Fibroblast of skin of right biceps (primary cell): ENCODE measurements at places on chromosomes 11 and 22.
A peak's percentile ranks its signal among the peaks of the same experiment; 100 is the strongest.

GRCh38 chr22:31289344-31289743 lies 2.9 kb downstream of the PIK3IP1 start:
- no peak for DNase-seq

DNA sequence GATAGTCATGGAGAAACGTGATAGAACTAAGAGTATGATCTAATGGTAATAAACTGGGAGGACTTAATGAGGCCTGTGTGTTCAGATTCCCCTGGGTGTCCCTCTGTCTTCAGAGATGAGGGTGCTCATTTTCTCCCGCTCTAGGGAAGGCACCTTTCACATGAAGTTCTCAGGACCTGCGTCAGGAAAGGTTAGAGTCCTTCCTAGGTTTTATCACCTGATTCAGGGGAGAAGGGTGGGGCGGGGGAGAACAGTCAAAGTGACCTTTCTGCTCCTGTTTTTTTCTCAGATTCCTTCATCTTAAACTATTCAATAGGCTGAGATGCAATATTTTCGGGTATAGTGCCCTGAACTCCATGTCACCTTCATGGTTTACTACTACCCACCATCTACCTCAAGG lies 22.4 kb upstream of the CRTAM start:
- no peak for DNase-seq

GRCh38 chr11:80155412-80156017 lies 714.7 kb upstream of the TENM4 start:
- peak; percentile 50 for DNase-seq

GRCh38 chr11:78292109-78292803 lies 103.5 kb downstream of the USP35 start:
- no peak for DNase-seq
